Peyer's patch (tissue), 4 donors: ENCODE measurements at places on chromosomes 6 and 20. TPM values are rescaled to one million over a fixed set of nuclear protein-coding genes. Genes with fewer than 3 reads are reported as not detected.

- no peak overlapping the region for H3K4me3 ChIP-seq
- H3K36me3 ChIP-seq = no peaks in the 10 kb centered on the region
- H3K4me1 ChIP-seq = no peaks in the 10 kb centered on the region
Measured at GRCh38 chr6:133806382-133807140, 82.4 kb upstream of the TCF21 start.

DNA sequence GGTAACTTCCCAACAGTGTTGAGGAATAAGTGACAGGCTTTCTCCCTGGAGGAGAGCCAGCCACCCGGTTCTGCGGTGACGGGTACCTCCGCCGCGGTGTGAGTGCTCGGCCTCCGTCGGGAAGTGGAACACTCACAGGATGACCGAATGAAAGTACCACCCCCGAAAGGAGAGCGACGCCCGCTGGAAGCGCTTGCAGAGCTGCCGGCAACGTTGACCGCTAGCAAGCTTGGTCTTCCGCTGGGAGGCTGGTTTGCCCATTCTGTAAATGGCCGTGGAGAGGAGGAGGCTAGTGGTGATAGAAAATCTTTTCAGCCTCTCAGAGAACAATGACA lies 614 bp upstream of the TMEM242 start:
- no peaks in the 10 kb centered on the region for H3K4me1 ChIP-seq
- H3K36me3 ChIP-seq = no peaks in the 10 kb centered on the region
- no peaks in the 10 kb centered on the region for H3K27me3 ChIP-seq
- H3K4me3 ChIP-seq = peak overlapping the region; percentile 71
- peak; percentile 81 for DNase-seq

DNA sequence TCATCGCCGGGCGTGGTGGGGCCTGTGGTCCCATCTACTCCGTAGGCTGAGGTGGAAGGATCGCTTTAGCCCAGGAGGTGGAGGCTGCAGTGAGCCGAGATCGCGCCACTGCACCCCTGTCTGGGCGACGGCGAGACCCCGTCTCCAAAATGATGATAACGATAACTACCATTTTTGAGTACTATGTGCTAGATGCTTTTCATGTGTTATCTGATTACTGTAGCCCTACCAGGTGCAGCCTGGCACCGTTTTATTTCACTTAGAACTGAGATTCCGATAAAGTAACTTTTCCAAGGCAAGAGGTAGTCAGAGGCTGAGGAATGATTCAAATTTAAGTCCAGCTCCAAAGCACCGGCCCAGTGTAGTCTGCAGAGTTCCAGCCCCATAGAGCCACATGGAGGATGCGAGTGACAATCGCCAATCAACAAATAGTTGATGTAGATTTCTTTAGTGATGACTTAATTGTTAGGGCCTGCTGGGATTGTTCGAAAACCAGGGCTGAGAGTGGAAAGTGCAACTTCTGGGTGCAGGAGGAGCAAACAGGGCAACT lies 727 bp downstream of the ERMARD start:
- H3K36me3 ChIP-seq = peaks cover 9% of the 10 kb centered on the region
- H3K27ac ChIP-seq = peak overlapping the region; percentile 95
- no peak for DNase-seq
- H3K4me3 ChIP-seq = peak overlapping the region; percentile 89
- H3K27me3 ChIP-seq = no peaks in the 10 kb centered on the region

DNA sequence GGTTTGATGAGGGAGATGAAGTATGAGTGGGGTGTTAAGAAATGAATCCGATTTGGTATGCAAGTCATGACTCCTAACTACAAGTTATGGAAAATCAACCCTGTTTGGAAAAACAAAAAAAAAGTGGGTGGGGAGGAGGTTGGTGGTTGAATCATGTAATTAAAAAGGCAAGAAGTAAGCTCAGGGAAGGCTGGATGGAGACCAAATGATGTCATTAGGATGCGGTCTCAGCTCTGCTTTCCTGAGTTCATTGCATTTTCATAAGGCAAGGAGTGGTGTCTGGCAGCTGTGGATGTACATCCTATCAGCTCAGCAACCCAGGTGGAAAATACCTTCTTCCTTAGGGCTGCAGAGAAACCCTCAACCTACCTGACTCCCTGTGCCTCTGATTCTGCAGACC lies 60.4 kb upstream of the AKAP12 start:
- H3K4me1 ChIP-seq = no peaks in the 10 kb centered on the region
- no peaks in the 10 kb centered on the region for H3K36me3 ChIP-seq
- no peak overlapping the region for H3K4me3 ChIP-seq
- no peak for DNase-seq
- H3K27me3 ChIP-seq = no peaks in the 10 kb centered on the region
- H3K27ac ChIP-seq = no peak overlapping the region

DNA sequence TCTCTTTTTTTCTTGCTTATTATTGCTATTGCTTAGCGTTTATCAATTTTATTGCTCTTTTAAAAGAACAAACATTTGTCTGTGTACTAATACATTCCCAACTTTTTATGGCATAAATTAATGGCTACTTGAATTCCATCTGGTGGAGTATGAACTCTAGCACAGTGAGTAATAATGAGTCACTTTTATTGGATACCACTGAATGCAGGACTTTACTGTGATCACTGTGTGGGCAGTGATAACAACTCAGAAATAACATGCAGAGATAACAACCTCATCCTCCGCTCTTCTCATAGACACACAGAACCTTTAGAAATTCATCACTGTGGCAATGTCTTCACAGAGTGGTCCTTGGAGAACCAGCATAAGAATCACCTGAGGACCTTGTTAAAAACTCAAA lies 174.9 kb upstream of the PRND start:
- no peaks in the 10 kb centered on the region for H3K4me1 ChIP-seq
- H3K27ac ChIP-seq = no peak overlapping the region
- H3K4me3 ChIP-seq = no peak overlapping the region
- no peaks in the 10 kb centered on the region for H3K36me3 ChIP-seq

GRCh38 chr6:135568379-135568778 lies 70.8 kb upstream of the AHI1 start:
- no peak for DNase-seq
- H3K27ac ChIP-seq = no peak overlapping the region
- H3K4me3 ChIP-seq = no peak overlapping the region

GRCh38 chr6:80209430-80209829 lies 103.0 kb downstream of the BCKDHB start:
- no peaks in the 10 kb centered on the region for H3K36me3 ChIP-seq
- no peaks in the 10 kb centered on the region for H3K27me3 ChIP-seq
- no peak for DNase-seq
- H3K27ac ChIP-seq = no peak overlapping the region

DNA sequence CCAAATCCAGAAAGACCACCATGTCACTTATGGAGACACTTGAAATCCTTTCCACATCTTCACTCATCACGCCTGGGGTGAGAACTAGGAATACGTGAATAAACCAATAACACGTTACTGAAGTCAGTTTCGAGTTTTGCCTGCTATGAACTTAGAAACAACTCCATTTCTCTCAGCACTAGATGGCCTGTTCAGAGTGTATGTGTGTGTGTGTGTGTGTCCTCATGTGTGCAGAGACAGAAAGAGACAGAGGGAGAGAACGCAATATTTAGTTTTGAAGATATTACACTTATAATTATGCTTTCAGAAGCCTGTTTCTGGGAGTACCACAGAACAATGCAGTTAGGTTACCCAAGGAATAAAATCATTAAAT lies 81.2 kb upstream of the CCN6 start:
- no peak overlapping the region for H3K4me3 ChIP-seq
- no peak for DNase-seq
- H3K36me3 ChIP-seq = no peaks in the 10 kb centered on the region
- peak overlapping the region; percentile 26 for H3K27ac ChIP-seq

- no peaks in the 10 kb centered on the region for H3K36me3 ChIP-seq
- H3K27me3 ChIP-seq = no peaks in the 10 kb centered on the region
- no peak overlapping the region for H3K27ac ChIP-seq
- no peak overlapping the region for H3K4me3 ChIP-seq
- DNase-seq = no peak
- no peaks in the 10 kb centered on the region for H3K4me1 ChIP-seq
Measured at GRCh38 chr6:90982581-90982980, 395.7 kb upstream of the MAP3K7 start.

- H3K27me3 ChIP-seq = no peaks in the 10 kb centered on the region
- H3K4me3 ChIP-seq = no peak overlapping the region
- no peak overlapping the region for H3K27ac ChIP-seq
Measured at GRCh38 chr6:13492357-13492756, 5.0 kb upstream of the GFOD1 start.

DNA sequence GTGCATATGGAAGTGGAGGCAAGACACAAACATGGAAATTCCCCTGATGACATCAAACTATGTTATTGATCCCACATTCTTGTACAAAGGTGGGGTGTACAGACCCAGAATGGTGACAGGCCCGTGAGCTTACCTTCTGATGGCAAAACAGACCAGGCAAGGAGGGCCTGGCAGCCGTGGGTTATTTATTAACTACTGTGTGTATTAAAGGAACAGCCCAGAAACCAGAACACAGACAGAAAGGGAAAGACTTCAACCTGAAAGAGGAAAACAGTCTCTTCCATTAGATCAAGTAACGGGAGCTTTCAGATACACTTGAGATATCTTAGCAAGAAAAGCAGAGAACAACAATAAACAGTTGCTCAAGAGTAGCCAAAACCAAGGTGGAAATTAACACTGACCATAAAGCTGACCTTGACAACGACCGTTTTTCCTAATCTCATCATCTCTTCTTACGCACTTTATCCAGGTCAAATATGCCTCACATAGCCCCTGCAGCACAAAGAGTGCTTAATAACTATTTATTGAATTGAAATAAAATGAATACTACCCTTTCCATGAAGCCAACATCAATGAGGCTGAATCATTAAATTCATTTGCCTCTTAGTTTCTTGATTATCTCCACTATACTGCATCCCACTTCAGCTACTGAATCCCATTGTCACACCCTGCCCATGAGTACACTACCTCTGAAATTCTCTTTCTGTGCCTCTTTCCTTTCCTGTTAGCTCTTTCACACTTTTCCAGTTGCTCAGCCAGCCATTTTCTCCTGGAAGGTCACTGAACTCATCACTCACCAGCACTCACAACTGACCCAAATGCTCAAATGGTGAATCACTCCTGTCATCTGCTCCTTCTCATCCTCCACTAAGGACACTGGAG lies 67.4 kb downstream of the MOXD1 start:
- no peak overlapping the region for H3K27ac ChIP-seq
- no peaks in the 10 kb centered on the region for H3K36me3 ChIP-seq
- DNase-seq = no peak
- H3K4me1 ChIP-seq = peaks cover 2% of the 10 kb centered on the region
- H3K4me3 ChIP-seq = peak overlapping the region; percentile 23

DNA sequence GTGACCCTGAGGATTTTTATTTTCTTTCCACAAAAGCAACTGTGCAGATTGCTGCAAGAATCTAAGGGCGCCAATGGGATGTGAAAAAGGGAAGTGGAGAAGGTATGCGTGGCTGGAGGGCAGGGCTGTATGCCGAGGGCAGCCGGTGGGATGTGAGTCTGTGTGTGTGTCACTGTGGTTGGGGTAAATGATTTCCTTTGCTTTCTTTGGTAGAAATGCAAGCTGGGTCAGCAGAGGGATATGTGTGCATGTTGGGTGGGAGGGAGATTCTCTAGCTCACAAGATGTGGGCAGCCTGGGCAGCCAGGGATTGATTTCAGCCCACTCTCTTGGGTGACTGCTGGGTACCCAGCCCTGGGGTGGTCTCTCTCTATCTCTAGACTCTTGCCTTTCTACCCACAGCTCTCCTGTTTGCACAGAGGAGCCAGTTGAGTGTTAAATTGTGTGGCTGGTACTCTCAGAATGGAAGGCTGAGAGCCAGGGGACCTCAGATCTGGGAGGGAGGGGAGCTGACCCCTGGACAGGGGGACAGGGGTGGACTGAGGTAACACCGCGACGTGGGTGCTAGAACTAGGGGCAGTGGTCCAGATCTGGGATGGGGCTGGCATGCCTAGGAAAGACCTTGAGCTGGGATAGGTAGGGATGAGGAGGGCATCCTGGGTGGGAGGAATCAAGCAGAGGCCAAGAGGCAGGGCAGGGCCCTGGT lies 136.8 kb upstream of the RNF24 start:
- no peaks in the 10 kb centered on the region for H3K4me1 ChIP-seq
- no peak overlapping the region for H3K4me3 ChIP-seq
- H3K27me3 ChIP-seq = no peaks in the 10 kb centered on the region
- DNase-seq = no peak
- no peak overlapping the region for H3K27ac ChIP-seq
- no peaks in the 10 kb centered on the region for H3K36me3 ChIP-seq

Gene TREM2
- total RNA-seq = 1.2 TPM

Gene IP6K3
- 5.8 TPM for total RNA-seq

Gene TMC2
- 0.27 TPM for total RNA-seq

Gene SOX4
- total RNA-seq = 23.9 TPM

Gene FRK
- 54.3 TPM for total RNA-seq

Gene LRRC1
- 50.9 TPM for total RNA-seq

Gene HAO1
- 0.53 TPM for total RNA-seq

Gene MDC1
- total RNA-seq = 19.8 TPM

Gene SAMD5
- total RNA-seq = 13.3 TPM

Gene EBF4
- total RNA-seq = 1.4 TPM

Gene TCF15
- not detected for total RNA-seq

Gene TFAP2C
- total RNA-seq = not detected

Gene JPH2
- 1.9 TPM for total RNA-seq
